Posterior vena cava (tissue), 2 donors: ENCODE measurements at places on chromosomes 3 and 15.

- DNase-seq = no peak
Observed at GRCh38 chr3:135487261-135487660, 478.3 kb upstream of the PPP2R3A start.

DNA sequence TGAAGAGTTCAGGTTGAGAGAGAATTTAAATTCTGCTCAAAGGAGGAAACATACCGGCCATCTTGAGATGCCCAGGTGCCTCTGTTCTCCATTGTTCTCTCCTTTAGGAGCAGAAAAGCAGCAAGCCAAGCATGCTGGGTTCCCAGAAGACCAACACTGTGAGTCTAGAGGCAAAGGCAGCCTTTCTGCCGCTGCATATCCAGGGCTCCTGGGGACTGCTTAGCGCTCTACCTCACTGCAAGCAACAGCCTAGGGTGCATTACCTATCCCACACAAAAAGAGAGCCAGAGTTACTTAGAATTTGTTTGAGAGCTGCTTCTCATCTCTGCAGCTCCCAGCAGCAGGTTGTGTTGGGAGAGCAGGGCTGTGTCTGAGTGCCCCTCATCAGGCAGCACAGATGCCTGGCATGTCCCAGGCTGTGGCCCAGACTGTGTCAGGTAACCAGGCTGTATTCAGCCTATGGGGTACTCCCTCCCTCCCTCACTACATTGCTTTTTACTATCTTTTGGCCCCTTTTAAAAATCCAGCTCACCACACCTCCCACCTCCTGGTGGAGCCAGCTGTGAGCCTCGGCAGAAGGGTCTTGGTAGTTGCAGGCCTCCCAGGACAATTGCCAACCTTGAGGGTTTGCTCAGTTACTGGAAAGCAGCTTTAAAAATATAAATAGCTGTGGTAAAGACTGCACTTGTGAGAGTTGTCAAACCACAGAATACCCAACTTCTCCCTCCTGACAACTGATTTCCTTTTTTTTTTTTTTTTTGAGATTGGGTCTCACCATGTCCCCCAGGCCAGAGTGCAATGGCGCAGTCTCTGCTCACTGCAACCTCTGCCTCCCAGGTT, 30.2 kb downstream of the BCL2L10 start:
- DNase-seq = no peak

DNA sequence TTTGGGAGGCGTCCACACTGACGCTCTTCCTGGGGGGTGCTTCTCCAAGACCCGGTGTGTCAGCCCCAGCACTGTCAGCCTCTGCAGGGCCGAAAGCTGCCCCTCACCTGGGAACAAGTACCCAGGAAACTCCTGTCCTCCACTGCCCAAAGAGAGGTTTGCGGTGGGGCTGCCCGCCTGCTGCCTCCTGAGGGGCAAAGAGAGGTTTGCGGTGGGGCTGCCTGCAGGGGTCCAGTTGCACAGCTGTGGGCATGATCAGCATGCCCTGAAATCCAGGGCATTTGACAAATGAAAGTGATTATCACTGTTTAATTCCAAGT, 15.1 kb upstream of the SNRPA1 start:
- no peak for DNase-seq

DNA sequence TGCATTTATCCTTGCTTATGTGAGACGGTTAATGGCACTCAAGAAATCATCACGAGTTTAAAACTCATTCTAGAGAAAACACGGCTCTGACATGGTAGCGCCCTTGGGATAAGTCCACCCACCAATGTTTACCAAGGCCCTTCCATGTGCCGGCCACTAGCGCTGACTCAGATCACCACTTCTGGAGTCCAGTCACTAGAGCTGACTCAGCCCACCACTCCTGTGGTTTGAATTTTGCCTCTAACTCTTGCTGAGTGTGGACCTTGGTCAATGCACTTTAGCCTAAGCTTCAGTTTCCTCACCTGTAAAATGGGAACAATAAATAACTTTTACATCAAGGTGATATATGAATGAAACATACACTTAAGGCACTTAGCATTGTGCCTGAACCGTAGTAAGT, 358.4 kb upstream of the PROK2 start:
- DNase-seq = no peak

DNA sequence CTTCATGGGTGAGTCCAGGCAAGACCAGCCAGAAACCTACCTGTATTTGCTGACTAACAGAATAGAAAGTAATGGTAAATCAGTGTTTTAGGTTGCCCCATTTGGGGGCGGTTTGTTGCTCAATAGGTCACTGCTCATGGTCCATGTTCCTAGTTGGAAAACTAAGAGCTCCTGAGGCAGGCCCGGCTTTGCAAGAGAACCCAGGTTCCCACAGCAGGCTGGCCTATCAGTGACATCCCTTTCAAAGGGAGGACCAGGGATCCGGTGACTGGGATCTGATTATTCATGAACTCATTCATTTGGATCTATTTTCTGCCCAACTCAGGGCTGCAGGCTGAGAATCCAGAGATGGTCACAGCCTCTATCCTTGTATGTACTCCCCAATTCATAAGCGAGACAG, 163.9 kb downstream of the WNT7A start:
- DNase-seq = peak; percentile 9
